ENCODE measurements at places on chromosomes 7 and 10.
A peak's percentile ranks its signal among the peaks of the same experiment; 100 is the strongest.

DNA sequence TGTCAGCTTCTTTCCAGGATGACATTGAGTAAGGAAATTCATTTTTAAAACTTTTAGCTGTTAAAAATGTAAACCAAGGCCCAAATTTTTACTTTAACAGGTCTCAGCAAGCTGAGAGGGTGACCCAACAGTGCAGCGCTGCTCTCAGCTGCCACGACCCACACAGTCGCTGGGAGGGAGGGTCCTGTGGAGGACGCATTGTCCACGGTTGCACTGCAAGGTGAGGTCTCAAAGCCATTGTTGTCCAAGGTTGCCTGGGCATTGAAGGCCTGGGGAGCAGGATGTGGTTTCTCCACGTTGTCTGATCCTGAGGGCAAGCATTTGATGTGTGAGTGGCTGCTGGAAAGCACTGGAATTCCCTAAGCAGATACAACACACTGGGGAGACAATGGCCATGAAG is 15.1 kb upstream of the VIPR2 start:
- no peak for DNase-seq

GRCh38 chr7:15837306-15837950 is 150.9 kb upstream of the MEOX2 start:
- DNase-seq, result no peak

- DNase-seq, result no peak
Measured at GRCh38 chr10:95767884-95768556, 12.1 kb downstream of the ENTPD1 start.

DNA sequence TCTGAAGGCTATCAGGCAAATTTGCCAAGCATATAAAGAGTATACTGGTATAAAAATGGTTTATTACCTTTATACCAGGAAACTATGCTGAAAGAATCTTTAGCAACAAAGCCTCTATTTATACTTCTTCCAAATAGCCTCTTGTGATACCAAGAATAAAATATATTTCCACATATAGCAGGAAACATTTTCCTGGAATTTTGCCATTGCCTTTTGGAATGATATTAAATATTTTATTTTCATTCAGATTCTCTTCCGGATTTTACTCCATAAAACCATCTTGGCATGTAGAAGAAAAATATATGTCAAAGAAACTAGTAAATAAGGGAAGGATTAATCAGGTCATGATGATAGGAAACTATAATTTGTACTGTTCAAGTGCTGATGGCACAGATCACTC is 17.7 kb downstream of the SOSTDC1 start:
- DNase-seq, result no peak

GRCh38 chr7:94591176-94591575 is 64.8 kb downstream of the SGCE start:
- no peak for DNase-seq

DNA sequence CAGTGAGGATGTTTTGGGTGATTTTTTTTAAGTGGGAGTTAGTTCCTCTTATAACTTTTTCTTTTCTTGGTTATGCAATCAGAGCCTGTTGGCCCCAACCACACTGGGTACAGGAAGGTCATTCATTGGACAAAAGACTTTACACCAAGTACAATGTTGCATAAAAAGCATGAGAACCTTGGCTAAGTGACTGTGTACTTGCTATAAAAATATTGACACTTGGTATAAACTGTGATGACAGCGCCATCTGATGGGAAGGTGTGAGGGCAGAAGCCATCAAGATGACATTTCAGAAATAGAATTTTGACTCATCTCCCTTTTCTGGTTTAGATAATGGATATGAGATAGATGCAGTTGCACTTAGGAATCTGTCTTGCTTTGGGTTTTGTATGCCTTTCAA is 126.4 kb upstream of the CCDC6 start:
- peak; percentile 54 for DNase-seq

GRCh38 chr7:44281811-44282600 is 43.4 kb downstream of the CAMK2B start:
- no peak for DNase-seq

DNA sequence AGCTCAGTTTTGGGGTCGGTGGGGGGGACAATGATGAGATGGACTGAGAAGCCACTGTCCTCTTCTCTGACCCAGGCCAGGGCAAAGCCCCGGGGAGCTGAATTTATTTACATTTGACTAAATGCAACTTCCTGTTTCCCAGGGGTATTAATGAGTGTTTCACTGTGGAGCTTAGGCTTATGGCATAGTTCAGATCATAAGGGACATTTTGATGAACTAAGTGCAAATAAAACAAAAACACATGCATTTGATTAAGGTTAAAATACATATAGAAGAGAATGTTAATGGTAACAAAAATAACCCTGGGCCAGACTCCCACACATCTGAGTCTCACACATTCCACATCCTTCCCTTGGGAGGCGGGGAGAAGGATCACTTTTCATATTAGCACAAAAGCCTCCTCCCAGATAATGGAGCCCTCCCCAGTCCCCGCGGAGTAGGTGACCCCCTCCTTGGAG is 320.6 kb downstream of the FRMD4A start:
- DNase-seq, result peak; percentile 60

DNA sequence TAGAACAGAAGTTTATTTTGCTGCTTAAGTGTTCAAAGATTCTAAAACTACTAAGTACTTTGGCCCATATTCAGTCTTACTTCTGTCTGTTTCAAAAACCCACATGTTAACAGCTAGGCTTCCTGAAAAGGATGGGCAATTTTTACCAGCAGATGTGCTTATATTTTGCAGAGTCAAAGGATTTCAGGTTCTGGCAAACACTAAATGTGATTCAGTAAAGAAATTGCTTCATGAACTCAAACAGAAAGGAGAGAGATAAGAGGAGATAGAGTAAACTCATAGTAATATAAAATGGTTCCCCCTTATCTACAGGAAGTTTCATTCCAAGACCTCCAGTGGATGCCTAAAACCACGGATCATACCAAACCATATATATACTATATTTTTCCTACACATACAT is 248.5 kb downstream of the AGMO start:
- DNase-seq, result no peak

DNA sequence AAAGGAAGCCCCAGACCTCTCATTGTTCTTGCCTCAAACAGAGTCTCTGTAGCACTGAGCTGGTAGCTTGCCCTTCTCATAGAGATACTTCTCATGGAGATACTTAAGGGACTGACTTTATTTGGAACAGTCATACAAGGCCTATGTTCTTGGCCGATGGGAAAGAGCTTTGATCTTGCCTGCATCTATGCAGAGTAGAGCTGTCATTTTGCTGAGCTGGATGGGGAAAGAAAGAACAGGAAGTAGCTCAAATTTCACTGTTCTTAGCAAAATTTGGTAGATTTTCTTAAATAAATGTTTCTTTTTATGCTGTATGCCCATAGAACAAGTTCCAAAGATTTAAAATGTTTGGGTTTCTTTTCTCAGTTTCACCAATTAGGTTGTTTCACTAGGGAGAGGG is 119.3 kb upstream of the SEC61G start:
- DNase-seq, result no peak

- DNase-seq, result no peak
Measured at GRCh38 chr7:2997014-2997413, 46.7 kb downstream of the CARD11 start.

GRCh38 chr7:83289419-83289993 is 126.8 kb upstream of the PCLO start:
- DNase-seq, result no peak
